ENCODE measurements at places on chromosomes 13 and 19.

DNA sequence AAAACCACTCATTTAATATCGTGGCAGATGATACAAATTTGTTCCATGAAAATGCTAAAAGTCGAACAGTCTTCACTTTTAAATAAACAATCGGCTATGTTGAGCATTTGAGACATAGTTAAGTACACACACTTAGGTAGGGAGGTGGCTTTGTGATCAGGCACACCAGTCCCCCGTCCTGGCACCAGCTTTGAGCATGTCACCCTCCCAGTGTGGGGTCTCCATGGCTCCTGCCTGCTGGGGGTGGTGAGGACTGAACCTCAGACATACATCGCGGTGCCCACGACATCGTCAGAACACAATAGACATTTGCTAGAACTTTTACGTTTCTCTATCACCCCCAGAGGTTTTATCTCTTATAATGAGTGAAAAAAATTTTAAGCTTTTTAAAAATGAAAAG lies 62.0 kb downstream of the RFX2 start:
- DNase-seq: no peak

DNA sequence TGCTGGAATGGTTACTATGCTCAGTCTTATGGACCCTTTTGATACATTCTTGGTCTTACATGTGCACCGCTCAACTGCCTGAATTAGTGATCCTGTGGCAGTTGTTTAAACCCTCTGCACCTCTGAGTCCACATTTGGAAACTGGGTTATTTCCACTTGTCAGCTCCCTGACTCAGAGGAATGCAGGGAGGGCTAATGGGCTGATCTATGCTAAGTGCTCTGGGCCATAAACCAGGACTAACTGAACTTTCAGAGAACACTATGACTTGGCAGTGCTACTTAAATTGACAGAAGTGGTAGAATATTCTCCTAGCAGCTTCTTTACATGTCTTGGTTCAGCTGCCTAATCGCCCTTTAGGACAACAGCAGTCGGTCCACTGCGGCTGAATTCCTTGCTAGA lies 26.8 kb upstream of the MED4 start:
- DNase-seq: no peak

- DNase-seq: peak; percentile 70
Measured at GRCh38 chr19:17938092-17938845, 5.5 kb downstream of the CCDC124 start.

DNA sequence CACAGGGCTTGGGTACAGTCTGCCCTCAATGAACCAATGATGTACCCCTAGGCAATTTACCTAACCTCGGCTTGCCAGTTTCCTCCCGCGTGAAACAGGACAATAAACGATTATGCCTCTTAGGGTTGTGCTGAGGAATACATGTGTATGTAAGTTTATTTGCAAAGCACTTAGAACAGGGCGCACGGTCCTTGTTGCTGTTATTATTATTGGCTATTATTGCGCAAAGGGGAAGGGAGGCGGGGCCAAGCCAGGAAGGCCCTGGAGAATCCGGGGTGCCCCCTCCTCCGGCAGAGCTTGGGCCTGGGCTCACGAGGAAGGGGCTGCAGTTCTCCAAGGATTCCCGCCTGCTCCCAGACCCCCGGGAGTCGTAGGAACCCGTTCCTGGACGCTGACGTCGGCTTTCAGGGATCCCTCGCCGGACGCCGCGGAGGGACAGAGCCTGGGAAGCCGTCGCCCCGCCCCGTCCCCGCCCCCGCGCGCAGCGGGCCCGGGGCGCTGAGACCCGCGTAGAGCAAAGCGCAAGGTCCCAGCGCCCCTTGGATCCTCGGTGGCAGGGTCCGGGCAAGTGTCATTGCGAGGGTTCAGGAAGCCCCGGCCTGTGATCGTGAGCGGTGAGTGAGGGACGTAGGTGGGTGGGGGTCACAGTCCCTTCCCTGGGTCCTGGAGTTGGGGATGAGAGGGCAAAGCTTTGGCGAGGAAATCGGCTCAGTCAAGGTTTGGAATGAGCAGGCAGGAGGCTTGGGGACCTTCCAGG lies at the start of gene TMEM91:
TSS of gene TMEM91 (plus strand) at position 293 of the 757 bp plus-strand sequence. CDS start 1,777 bp downstream, outside the sequence.
- no peak for DNase-seq

DNA sequence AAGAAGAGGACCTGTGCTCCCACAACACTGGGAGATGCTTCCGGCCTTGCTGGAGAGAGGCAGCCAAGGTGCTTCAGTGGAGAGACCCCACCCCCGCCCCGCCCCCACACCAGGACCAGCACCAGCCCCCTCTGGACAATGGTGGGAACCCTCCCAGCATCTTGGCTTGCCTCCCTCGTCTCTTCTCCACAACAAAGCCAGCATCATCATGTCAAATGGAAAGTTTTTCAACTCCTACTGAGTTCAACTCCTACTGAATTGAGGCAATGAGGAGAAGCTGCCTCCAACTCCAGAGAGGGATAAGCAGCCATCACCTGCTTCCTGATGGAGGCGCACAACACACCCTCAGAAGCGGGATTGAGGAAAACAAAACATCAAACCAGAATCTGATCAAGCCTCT lies 12.8 kb downstream of the DEDD2 start:
- DNase-seq: no peak

- peak; percentile 28 for DNase-seq
Measured at GRCh38 chr19:54137699-54138488, at the start of gene CNOT3. Gene CNOT3 (plus strand): TSS chr19:54137762. CDS start chr19:54142979, 5,217 bp downstream.

- DNase-seq: no peak
Measured at GRCh38 chr13:79225487-79226232, 180.4 kb downstream of the RBM26 start.

DNA sequence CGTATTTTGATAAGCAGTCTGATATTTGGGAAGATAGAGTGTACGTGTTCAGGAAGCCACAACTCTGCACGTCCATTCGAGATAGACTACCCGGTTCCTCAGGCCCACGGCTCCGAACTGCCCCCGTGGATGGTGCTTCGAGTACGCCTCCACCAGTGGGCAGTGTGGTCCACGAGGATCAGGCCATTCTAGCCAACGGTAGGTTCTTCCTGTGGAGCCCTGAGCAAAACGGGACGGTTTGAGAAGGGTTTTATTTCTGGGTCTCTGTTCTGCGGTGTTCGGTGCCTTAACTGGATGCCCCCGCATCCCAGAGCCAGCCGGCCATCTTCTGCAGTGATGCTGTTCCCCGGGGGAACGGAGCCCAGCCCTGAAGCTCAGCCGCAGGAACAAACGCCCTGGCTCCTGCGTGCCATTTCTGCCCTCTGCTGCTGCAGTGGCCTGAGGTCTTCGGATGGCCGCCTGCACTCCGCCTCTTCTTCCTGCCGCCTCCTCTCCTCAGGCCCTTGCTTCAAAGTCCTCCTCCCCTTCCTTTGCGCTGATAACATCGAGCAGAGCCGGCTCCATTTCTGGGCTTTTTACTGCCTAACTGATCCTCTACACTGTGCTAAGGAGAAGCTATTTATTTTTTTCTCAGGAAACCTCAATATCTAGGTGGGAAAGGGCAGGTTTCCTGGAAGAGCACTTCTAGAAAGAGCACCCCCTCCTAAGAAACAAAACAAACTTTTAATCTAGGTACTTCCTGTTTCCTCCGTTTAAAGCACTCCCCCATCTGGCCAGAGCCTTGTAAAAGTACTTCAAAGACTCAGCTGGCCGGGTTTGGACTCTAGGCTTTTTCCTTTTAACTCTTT lies 36.2 kb upstream of the SLC46A3 start:
- DNase-seq: no peak

DNA sequence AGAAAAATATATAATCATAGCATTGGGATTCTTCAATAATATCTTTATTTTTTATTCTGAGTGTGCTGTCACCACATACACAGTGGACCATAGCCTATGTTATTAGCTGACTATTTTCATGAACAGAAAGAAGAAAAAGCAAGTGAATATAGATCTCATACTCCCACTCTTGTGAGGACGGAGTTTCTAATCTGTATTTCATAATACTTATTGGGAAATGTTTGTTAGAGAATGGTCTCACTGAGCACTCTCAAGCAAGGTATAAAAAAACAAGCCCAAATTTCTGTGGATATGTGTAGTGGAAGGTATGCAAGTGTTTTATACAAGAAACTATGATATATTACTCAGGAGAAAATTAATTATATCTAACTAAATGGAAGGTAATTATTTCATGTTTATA lies 1218.1 kb downstream of the SLITRK1 start:
- DNase-seq: no peak

- DNase-seq: no peak
Measured at GRCh38 chr19:30153326-30154210, 211.5 kb downstream of the URI1 start.

- DNase-seq: peak; percentile 52
Measured at GRCh38 chr13:21717817-21718216, 46.9 kb downstream of the FGF9 start.

- no peak for DNase-seq
Measured at GRCh38 chr13:107482688-107483087, 732.6 kb downstream of the LIG4 start.

- no peak for DNase-seq
Measured at GRCh38 chr19:21585281-21585890, 80.0 kb downstream of the ZNF429 start.

DNA sequence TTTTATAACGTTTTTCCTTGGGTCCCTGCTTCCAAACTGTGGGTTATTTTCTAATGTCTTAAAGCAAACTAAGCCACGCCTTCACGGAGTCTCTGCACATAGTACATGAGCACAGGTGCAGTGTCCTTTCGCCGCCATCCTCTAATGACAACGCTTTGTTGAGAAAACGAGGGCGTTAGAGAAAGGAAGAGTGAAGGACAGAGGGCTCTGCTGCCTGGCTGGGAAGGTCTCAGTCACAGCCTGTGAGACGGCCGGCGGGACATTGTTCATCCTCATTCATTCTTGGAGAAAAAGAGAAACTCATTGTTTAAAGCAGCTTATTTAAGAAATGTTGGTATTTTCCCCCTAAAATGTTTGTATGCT lies 9.5 kb downstream of the IL17D start:
- no peak for DNase-seq

DNA sequence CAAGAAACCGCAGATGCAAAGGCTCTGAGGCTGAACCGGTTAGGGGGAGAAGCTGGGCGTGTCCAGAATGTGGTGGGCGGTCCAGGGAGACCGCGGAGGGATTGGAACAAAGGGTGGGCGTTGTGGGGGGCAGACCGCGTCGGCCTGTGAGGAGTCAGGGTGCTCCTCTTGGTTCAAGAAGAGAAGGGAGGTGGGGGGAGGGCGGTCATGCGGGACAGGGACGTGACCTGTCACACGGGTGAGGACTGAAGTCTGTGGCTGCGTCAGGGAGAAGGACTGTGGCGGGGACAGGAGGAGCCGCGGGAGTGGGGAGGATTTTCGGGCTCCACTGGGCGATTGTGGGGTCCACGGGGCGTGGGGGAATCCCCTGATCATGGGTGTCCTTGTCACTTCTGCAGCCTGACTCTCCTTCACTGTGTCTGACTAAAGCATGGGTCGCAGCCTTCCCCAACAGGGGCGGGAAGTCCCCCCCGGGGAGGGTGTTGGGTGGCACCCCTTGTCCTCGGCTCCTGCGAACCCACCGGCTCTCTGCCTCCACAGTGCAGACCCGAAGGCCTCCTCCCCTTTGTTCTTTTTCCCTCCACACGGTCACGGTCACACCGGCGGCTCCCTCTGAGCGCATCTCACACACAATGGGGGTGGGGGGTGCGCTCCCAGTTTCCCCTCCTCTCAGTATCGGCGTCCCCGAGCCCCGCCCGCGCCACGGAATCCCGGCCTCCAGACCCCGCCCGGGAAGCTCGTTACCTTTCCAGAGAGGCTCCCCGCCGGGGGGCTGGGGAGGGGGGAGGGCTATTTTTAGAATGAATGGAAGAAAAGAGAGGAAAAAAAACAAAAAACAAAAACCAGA lies 16.4 kb upstream of the KCNN1 start:
- no peak for DNase-seq

DNA sequence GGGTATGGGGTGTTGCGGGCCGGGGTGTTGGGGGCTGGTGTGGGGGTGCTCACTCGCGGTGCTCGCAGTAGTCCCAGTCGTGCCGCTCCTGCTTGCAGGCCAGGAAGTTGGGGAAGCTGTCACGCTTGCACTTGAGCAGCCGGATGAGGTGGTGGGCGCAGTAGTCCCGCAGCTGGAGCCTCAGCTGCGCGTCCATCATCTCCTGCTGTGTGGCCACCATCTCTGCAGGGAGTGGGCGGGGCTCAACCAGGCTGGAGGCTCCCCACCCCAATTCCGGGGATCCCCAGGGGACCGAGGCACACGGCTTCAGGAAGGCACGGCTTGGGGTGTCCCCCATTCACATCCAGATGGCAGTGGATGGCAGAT lies 5.2 kb downstream of the NDUFB7 start:
- DNase-seq: no peak

DNA sequence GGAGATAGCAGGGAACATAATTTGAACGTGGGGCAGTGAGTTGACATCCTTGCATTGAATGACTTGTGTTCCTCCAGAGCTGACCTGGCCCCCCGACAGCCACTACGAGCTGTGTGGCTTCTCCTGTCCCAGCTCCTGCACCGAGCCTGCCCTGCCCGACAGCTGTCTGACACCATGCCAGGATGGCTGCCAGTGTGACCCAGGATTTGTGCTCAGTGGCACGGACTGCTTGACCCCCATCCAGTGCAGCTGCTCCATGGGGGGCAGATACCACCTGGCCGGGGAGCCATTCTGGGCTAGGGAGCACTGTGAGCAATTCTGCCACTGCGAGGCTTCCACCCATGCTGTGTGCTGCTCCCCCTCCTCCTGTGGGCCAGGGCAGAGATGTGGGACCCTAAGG lies 29.2 kb upstream of the FXYD3 start:
- DNase-seq: no peak

- DNase-seq: no peak
Measured at GRCh38 chr13:44107357-44108121, 227.8 kb downstream of the LACC1 start.

DNA sequence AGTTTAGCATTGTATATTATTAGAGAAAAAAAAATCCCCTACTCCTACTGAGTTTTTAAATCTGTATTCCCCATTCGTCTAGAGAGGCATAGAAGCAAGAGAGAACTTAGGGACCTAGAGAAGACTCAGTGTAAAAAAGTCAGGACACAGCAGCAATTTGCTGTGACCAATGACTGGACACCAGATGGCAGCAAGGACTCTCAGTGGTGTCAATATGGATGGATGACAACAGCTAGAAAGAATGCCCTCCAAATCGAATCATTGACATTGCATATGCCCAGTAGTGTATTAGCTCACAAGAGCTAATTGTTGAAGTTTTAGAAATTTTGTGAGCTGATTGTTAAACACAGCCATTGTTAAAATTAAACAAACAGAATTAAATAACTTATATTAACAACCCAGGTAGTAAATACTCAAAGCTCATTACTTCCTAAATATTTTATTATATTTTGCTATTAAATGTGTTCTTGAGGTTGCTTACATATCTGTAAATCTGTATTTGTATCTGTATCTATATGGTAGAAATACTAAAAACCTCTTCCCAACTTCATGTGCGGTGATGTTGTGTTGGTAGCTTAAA lies 43.9 kb downstream of the SIAH3 start:
- peak; percentile 59 for DNase-seq

DNA sequence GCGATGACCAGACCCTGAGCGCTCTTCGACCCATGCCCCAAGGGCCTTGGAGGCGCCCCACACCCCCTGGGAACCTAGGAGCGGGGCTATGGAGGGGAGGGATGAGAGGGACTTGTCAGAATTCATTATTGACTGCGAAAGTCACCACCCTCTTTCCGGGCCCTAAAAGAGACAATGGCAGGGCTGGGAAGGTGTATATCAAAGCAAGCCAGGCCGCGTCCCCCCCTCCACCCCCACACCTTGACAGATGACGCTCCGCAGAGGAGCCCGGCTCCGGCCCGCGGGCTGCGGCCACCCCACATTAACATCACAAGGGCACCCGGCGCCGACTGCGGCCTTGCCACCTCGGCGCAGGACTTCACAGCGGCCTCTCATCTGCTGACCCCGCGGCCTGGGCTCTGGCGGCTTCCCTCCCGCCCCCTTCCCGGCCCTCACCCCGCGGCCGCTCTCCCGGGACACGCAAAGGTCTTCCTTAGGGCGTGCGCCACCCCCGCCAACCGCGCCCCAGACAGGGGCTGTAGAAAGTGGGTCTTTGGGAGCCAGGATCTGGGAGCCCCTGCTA lies 2.4 kb downstream of the CDX2 start:
- no peak for DNase-seq
